NCI-H146 (cell line): ENCODE measurements at places on chromosomes 2 and 18.

DNA sequence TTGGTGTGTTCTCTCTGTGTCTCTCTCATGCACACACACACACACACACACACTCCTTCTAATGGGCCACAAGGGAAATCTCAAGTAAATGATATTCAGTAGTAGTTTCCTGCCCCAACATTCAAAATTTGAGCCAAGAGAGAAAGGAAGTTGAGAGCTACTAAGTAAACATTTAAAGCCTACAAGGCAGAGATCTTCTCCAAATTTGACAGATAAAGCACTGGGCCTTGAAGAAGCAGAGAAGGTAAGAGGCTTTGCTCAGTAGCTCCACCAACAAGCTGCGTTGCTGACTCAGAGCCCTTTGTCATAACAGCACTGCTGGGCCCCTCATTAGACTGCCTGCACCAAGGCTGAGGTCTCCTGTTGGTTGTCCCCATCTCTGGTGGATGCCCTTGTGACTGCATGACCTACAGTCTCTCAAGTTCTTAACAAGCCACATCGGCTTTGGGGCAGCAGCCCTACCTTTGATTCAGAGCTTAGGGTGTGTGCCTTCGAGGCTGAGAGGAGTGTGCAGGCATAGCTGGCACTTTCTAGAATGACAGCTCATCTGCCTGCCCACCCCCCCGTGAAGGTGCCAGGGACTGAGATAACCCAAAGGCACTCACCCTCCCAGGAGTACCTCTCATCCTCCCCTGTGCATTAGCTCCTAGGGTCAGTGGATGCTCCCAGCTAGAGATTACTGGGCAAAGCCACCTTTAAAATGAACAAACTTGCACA lies 32.3 kb upstream of the NEB start:
- DNase-seq: no peak

GRCh38 chr2:21422050-21422449 lies 298.3 kb downstream of the TDRD15 start:
- no peak for DNase-seq

- DNase-seq: no peak
These were observed 82.8 kb upstream of the MAP4K3 start for GRCh38 chr2:39519886-39520285.

- no peak for DNase-seq
These were observed 179.8 kb downstream of the NEDD4L start for GRCh38 chr18:58223717-58224424.

DNA sequence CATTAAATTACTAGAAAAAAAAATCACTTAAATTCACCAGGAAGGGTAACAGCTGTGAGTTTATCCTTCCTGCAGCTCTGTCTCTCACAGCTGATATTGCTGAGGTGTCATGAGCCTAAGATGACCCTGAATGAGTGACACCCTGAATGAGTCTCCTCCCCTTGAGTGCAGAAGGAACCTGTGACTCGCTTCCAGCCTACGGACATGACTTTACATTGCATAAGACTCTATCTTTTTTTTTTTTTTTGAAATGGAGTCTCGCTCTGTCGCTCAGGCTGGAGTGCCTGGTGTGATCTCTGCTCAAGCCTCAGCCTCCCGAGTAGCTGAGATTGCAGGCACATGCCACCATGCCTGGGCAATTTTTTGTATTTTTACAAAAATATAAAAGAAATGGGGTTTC lies 14.1 kb downstream of the MRO start:
- DNase-seq: no peak

DNA sequence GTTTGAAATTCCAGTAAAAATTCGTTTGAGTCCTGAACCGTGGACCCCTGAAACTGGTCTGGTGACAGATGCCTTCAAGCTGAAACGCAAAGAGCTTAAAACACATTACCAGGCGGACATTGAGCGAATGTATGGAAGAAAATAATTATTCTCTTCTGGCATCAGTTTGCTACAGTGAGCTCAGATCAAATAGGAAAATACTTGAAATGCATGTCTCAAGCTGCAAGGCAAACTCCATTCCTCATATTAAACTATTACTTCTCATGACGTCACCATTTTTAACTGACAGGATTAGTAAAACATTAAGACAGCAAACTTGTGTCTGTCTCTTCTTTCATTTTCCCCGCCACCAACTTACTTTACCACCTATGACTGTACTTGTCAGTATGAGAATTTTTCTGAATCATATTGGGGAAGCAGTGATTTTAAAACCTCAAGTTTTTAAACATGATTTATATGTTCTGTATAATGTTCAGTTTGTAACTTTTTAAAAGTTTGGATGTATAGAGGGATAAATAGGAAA lies 80.7 kb downstream of the ACSL3 start:
- DNase-seq: no peak

- DNase-seq: no peak
These were observed 141.4 kb downstream of the KCTD1 start for GRCh38 chr18:26406854-26407517.

GRCh38 chr2:241639385-241639784 lies 1.9 kb downstream of the ATG4B start:
- DNase-seq: no peak

DNA sequence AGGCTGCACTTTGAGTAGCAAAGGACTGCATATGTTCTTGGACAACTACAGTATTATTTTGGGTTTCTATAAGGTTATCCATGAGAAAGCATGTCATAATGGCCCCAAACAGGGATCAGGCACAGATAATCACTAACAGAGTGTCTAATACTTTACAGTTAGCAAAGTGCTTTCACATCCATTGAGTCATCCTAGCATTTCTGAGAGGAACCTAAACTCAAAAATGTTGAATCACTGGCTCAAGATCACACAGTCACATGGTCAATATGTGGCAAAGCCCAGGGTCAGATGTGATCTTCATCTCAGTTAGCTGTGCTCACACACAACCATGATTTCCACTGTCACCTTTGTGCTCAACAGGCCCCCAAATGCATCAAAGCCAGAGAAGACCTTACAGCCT lies 156.1 kb upstream of the VRK2 start:
- no peak for DNase-seq

- no peak for DNase-seq
These were observed 8.5 kb downstream of the SLC66A2 start for GRCh38 chr18:79942786-79943607.

GRCh38 chr2:16046649-16047048 lies 106.3 kb downstream of the MYCN start:
- DNase-seq: no peak

DNA sequence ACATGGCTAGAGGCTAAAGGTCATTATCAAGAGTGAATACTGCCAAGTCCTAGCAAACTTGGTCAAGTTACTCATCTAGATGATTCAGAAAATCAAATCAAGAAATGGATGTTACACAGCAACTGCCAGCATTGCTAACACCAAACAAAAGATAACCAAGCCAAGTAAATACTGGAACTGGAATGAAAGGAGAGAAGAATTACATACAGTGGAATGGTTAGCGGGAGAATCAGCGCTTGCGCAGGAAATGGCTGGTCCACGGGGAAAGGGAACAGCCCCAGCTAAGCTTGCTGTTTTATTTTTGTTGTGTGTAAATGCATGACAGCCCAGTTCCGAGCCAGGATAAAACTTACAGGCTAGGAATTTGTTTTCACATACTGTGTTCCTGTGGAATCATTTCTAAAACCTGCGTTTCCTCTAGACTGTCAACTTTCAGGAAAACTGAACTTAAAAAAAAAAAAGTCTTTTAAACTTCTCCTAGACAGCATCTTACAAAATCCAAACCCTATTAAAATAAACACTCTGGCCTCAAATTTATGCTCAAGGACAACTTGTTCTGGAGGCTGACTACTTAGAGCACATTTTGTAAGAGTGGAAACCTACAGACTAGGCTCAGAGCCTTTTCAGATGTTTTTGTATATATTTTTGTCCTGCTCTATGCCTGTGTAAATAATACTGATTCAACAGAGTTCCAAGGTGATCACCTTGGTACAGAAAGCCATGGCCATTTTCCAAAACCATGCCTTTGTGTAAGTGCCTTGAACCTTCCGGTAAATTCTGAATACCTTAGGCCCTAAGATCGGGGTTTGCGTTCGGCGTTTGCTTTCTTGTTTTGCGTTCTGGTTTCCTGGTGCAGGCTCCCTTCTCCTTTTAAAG lies 30.7 kb upstream of the TXNDC2 start:
- DNase-seq: no peak

GRCh38 chr2:3952866-3953516 lies 249.6 kb downstream of the DCDC2C start:
- no peak for DNase-seq

DNA sequence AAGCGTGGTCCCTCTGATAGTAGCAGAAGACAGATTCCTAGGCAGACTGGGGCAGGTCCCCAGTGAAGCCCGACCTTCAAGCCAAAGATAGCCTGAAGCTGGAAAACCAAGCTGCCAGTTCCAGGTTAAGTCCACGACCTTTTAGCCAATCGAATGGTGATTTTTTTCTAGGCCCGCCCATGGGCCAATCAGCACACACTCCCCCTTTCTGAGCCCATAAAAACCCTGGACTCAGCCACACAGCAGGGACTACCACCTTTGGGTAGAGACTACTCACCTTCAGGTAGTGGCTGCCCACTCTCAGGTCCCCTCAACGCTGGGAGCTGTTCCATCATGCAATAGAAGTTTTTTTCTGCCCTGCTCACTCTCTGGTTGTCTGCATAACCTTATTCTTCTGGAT lies 14.5 kb upstream of the ADI1 start:
- no peak for DNase-seq
